ENCODE measurements at places on chromosomes 7 and 10.

- DNase-seq, result no peak
Measured at GRCh38 chr10:70650104-70650503, 22.2 kb upstream of the ADAMTS14 start.

DNA sequence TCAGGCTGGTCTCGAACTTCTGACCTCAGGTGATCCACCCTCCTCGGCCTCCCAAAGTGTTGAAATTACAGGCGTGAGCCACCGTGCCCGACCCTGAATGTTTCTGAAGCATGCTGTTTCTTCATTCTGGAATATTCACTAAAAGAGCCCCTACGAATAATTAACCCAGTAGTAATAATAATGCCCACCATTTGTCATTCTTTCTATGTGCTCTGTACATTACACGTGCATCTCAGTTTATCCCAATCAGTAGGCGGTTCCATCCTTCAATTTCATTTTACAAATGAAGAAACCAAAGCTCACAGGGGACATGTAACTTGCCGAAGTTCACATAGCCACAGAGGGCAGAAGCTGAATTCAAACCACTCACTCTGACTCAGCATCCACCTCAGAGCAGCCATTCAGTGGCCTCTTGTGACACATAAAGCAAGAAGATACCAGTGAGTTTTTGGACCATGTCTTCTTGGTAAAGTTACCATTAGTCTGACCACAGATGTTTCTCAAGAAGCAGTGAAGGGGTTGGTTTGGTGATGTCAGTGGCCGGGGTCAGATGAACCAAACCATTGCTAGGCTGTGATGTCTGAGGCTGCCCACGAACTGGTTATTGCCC, 71.9 kb upstream of the DUSP5 start:
- no peak for DNase-seq

DNA sequence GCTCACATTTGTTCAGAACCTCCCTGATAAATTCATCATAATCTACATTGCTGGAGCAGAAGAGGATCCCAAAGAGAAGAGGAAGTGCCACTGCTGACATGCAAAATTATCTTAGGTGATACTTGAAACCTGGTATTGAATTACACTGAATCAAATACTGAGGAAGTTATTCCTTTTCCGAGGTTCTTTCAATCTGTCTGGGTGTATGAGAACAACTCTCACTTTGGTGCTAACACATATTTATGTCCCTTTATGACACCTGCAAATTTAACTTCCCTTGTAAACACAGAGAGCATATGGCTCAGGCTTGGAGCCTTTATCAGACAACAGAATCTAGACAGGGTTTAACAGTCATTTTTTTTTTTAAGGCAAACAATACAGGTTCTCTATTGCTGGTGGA, 131.4 kb downstream of the SRPK2 start:
- no peak for DNase-seq

GRCh38 chr7:77989981-77990566, 191.5 kb downstream of the PHTF2 start:
- DNase-seq, result peak; percentile 80

DNA sequence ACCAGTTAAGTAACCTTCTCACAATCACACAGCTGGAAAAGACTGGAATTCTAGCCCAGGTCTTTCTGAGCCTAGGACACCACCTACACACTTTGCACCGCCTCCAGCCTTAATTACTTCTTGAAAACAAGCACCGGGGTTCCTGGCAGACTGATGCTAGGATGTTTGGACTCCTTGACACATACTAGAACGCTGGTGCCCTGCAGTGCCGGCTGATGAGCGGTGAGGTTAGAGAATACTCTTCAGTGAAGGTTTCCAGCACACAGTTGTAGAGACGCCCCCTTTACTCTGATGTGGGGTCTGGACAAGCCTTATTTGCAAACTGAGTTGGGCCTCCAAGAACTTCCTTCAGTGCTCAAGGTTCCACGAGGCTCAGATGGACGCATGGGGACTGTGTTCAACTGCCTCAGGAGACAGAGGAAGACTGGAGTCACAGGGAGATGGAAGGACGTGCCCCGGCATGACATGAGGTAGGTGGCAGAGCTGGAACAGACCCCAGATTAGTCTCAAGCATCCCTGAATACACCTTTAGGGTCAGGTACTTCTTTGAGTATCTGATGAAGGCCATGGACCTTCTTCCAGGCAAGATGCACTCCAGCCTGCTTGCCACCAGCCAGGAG, 89.6 kb downstream of the COBL start:
- DNase-seq, result no peak

DNA sequence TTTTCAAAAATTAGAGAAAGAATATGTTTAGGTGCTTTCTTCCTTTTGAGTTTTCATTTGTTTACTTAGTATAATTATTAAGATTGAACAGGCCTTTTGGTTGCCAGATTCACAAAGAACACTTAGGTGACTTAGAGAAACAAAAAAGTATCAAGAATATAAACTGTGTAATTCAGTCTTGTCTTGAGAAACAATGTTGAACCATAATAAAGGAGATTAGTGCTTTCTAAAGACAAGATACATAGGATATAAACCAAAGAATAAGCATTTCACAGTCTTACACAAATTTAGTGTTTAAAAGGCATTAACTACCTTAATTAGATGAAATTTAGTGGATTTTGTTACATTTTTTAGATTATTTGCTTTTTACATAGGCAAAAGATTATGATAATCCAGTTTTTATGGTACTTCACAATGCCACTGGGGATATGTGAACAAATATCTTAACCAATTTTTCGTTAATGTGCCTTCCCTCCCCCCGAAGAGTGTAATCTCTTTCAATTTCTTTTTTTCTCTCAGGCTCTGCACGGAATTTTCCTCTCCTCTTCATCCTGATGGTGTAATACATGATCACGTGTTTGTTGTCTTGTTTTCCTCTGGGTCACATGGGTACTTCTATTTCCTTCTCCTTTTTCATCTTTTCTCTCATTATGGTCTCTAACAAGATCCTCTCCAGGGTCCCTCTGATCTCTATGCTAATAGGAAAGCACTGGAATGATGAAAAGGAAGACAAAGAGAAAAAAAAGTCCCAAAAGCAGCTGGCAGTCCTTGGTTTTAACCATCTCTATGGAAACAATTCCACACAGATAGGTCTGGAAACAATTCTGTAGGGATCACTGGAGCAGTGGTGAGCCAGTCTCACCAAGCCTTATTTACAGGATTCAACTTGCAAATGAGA, 3.7 kb upstream of the HNRNPH3 start:
- DNase-seq, result no peak

DNA sequence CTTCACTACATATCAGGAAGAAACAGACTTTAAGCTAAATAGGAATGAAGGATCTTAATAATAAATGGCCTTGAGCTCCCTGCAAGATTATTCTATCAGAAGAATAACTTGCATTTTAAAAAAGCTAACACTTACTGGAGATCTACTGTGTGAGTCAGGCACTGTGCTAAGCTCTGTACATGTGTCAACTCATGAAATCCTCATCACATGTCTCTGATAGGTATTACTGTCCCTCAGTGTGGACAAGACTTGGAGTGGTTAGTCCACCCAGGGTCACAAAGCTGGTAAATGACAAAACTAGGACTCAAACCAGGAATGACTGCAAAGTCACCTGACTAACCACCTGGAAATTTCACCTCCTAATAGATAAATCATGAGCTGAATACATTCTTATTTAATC, 57.1 kb upstream of the KCTD7 start:
- no peak for DNase-seq

- DNase-seq, result no peak
Measured at GRCh38 chr10:43408331-43408709, 666 bp downstream of the HNRNPF start.

DNA sequence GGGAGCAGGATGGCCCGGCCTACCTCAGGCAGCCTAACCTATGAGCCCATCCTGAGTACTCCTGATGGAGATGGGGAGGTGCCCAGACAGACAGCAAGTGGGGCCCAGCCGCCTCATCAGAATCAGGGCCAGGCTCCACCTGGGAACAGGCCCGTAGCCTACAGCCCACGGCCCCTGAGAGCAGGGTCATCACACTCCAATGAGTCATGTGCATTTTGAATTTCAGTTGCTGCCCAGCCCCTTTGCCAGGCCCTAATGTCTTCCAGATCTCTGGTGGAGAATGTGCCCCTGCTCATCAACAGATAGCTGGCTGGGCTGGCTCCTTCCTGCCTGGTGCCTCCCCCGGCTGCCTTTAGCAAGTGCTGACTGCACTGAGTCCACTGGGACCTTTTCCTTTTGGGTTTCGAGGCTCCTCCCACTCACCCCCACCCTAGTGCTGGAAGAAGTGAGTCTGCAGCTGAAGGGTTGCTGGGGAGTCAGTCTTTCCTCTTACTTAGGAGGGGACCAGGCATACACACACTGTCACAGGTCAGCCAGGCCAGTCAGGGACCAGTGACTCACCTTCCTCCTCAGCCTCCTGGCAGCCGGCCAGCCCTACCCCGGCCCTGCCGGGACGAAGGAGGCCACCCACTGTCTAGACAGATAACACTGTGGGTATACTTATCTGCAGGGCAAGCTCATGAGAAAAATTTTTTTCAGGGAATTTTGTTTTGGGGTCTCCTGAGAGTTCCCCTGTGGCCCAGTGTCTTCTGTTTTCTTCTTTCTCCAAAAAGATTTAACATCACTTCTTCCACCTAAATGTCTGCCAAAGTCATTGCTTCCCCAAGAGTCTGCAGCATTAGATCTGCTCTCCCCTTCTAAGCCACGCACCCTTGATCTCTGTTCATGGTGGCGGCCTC, 9.1 kb upstream of the ASIC3 start:
- peak; percentile 64 for DNase-seq

- no peak for DNase-seq
Measured at GRCh38 chr10:119449760-119450461, 92.6 kb downstream of the RGS10 start.

DNA sequence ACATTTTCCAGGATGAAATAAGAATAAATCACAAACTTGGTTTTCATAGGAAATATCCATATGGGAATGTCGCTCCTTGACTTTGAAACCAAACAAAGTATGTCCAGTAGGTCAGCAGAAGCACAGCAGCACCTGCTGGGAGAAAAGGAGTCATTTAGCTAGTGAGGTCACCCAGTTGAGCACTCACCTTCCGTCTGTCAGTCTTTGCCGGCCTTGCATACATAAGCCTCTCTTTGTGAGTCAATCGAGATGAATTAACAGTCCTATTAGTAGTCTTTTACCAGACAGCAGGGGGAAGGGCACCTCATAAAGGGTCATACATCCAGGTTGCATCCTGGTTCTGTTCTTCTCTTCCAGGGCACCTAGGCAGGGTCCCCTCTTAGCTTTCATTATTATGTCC, 232.5 kb upstream of the FZD1 start:
- DNase-seq, result no peak

DNA sequence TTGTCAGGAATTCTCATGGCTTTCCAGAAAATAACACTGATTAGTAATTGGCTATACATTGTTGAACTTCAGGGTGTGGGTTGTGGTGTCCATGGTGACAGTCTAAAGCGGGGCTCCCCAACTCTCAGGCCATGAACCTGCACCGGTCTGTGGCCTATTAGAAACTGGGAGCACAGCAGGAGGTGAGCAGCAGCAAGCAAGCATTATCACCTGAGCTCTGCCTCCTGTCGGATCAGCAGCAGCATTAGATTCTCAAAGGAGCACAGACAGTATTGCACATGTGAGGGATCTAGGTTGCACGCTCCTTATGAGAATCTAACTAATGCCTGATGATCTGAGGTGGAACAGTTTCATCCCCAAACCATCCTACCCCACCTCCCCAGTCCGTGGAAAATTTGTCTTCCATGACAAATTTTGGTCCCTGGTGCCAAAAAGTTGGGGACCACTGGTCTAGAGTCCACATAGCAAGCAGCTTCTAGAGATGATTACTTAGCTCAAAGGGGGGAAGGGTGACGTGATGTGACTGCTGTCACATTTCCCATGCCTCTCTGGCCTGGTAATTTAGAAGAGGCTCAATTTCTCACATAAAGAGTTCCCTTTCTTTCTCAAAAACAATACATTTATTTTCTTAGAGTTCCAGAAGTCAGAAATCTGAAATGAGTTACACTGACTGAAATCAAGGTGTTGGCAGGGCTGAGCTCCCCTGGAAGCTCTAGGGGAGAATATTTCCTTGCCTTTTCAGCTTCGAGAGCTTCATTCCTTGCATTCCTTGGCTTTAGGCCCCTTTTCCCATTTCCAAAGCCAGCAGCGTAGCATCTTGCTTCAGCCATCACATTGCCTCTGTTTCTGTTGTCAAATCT, 17.6 kb upstream of the FAM221A start:
- DNase-seq, result no peak

DNA sequence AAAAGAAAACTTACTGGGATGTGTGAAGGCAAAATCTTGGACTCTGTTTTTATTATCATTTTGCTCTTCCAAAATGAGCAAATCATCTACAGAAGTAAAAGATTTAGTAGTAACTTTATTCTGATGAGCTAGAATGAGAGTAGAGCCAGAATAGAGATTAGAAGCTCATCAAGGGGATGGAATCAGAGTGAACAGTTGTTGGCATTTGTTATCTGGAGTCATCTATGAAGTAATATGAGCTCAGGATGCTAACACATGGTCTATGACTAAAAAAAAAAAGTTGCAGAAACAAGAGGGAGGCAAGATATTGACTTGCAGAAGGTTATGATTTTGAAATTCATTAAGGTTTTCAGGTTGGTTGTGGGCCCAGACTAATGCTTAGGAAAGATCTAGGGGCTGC, 409.1 kb upstream of the ETV1 start:
- no peak for DNase-seq

DNA sequence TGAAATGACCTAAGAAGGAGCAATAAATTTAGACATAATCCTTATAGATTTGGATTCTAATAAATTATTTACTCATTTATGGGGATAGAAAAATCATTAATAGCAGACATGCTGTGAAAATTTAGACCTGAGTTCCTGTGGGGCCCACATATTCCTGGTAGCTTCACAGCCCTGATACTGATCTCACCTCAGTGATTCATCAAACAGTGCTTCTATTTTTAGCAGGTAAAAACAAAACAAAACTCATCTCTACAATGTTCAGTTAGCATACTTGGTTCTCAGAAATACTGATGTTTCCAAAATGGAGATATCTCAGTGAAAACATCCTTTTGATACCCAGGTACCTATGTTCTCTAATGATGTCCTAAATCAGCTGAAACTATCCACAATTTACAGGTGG, 841.1 kb upstream of the SORCS1 start:
- no peak for DNase-seq

- DNase-seq, result no peak
Measured at GRCh38 chr7:31948029-31948428, 122.2 kb downstream of the PDE1C start.

GRCh38 chr10:91007655-91008054, 86.8 kb upstream of the ANKRD1 start:
- no peak for DNase-seq

DNA sequence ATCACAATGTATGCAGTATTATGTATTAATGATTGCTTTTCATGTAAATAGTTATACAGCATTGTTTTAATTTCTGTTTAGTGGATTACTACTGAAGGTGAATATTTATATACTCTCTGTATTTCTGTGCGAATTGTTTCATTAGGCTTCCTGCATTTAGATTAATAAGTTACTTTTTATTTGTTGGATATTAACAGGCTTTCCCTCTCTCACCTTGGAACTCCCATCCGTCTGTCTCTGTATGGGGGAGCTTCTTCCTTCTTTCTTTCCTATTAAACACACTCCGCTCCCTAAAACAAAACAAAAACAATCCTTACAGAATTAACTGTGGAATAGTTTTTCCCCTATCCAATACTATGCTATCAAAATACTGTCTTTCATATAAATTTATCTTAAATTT, 205.1 kb downstream of the CACNB2 start:
- no peak for DNase-seq

All from transverse colon (tissue), 4 donors.